Immature natural killer cell (primary cell): ENCODE measurements at places on chromosomes 5 and 9.

- no peak for DNase-seq
These were observed 84.5 kb downstream of the NDFIP1 start for GRCh38 chr5:142193114-142193428.

DNA sequence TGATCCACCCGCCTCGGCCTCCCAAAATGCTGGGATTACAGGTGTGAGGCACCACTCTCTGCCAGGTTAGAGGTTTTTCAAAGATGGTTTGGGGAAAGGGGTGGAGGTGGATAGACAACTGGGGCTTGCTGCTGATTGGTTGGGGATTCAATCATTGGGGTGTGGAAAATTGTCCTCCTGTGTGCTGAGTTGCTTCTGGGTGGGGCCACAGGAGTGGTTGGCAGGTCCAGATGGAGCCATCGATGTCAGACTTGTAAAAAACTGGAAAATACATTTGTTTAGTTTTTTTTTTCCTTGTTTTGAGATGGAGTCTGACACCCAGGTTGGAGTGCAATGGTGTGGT, 61.9 kb upstream of the CLINT1 start:
- DNase-seq, result no peak

DNA sequence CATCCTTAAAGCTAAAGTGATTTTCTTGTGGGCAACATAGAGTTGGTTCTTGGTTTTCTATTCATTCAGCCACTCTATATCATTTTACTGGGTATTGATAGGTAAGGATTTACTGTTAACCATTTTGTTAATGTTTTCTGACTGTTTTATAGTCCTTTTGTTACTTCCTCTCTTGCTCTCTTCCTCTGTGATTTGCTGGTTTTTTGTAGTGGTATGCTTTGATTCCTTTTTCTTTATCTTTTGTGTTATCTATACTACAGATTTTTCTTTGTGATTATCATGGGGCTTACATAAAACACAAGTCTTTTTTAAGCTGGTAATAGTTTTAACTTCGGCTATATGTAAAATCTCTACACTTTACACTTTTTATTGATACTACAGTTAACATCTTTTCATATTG, 43.3 kb downstream of the CREBRF start:
- DNase-seq, result no peak

DNA sequence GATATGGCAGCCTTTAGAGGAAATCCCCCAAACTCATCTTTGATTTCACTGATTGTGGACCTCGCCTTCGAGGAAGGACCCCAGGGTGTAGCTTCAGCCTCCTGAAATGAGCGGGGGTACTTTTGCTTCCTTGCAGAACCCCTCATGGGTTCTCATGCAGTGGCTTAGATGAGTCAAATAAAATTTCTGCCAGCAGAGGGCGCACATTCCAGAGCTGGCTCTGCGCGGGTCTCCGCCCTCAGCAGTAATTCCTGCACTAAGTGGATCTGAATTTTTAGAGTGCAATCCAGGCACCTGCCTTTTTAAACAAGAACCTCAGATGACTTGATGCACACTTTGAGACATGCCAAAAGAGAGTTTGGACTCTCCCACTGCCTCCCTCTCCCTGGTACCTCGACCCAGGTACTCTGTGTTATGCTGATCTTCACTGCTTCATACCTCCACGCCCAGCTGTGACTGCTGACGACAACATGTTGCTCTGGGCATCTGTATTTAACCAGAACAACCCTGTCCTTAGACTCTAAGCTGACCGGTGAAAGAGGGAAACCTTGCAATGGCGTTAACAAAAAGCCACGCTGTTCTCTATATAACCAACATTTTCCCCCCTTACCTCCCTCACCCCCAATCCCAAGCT, 7.3 kb downstream of the EGFLAM start:
- no peak for DNase-seq

DNA sequence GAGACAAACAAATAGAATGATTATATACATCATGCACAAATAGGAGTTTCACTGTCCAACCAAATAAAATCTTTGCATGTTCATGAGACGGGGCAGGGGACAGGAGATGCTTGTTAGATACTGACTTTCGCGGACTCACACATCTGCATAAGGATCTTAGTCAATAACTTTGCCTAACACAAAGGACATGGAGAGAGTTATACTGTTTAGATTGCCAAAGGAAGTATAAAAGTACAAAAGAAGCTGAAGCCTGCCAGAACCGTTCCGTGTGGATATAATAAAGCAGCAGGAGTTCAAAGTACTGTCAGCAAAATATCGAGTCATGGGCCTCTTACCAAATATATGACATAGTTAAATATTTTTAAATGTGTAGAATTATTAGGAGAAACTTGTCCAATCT, 1148.4 kb downstream of the EFNA5 start:
- no peak for DNase-seq

GRCh38 chr5:156396830-156397081, 69.8 kb downstream of the SGCD start:
- DNase-seq, result no peak

DNA sequence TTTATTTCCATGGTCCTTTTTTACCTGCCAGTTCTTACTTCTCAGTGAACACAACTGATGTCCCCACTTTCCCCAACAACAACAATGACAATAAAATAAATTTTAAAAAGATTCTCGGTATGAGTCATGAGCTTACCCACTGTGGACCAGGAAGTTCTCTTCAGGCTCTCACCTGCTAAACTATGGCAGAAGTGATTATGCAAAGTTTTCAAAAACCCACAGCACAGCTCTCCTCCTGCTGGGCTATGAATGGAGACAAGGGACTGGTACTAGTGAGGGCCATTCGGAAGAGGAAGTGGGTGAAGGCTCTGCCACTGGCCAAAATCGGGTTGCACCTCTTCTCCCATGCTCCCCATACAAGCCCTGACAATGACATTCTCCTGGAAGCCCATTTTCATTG, 429.4 kb downstream of the PIK3R1 start:
- DNase-seq, result no peak

- no peak for DNase-seq
These were observed 475.5 kb downstream of the SPATA31A7 start for GRCh38 chr9:61665330-61665751.

GRCh38 chr9:91034976-91035824, 233.6 kb downstream of the SYK start:
- DNase-seq, result no peak

DNA sequence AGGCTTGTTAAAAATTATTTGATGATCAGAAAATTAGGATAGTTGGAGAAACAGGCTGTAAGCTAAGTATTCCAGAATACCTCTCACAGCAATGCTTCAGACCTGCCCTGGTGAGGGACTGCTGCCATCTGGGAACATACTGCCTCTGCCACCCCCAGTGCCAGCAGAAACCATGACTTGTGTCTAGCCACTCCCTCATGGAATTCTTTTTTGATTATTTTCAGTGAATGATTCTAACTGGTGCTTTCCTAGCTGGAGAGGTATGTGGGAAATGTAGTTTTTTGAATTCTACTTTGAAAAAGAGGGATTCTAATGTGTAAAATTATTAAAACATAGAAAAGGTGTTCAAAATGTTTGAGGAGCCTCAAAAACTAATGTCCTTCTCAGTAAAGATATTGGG, 126.3 kb downstream of the HMHB1 start:
- no peak for DNase-seq

GRCh38 chr5:98605426-98605825, 168.0 kb upstream of the RGMB start:
- no peak for DNase-seq

DNA sequence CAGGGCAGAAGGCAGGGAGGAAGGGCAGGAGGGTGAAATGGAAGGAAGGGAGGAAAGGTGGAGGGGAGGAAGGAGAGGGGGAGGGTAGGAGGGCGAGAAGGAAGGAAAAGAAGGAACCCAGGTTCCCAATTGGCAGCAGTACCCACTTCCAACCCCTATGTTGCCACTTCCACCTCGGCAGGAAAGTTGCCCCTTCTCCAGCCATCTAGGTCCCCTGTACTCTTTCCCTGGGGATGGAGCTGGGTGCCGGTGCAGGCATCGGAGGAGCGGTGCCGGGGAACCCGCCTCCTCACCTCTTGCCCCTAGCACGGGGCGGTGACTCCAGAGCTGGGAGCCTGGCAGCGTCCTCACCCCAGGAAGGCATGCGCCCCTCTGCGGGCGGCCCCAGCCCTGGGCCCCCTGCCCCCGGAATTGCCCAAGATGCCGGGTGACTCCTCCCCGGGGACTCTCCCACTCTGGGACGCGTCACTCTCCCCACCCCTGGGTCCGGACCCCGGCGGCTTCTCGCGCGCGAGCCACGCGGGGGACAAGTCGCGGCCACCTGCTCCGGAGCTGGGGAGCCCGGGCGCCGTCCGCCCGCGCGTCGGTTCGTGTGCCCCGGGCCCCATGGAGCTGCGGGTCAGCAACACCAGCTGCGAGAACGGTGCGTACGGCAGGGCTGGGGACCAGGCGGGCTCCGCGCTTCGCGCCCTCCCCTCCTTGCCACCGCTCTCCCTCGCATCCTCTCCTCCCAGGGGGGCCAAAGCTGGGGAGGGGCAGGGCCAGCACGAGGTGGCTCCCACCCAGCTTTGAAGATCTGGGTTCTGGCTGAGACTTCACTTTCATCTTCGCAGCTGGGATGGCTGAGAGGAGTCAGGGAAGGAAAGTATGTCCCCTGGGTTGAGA, at the start of gene NIPAL4:
NIPAL4 (plus strand) TSS at position 499 of the 885 bp plus-strand sequence; CDS start at position 607, 108 bp downstream.
- DNase-seq, result no peak

GRCh38 chr5:167339205-167339604, 952.2 kb upstream of the WWC1 start:
- no peak for DNase-seq

DNA sequence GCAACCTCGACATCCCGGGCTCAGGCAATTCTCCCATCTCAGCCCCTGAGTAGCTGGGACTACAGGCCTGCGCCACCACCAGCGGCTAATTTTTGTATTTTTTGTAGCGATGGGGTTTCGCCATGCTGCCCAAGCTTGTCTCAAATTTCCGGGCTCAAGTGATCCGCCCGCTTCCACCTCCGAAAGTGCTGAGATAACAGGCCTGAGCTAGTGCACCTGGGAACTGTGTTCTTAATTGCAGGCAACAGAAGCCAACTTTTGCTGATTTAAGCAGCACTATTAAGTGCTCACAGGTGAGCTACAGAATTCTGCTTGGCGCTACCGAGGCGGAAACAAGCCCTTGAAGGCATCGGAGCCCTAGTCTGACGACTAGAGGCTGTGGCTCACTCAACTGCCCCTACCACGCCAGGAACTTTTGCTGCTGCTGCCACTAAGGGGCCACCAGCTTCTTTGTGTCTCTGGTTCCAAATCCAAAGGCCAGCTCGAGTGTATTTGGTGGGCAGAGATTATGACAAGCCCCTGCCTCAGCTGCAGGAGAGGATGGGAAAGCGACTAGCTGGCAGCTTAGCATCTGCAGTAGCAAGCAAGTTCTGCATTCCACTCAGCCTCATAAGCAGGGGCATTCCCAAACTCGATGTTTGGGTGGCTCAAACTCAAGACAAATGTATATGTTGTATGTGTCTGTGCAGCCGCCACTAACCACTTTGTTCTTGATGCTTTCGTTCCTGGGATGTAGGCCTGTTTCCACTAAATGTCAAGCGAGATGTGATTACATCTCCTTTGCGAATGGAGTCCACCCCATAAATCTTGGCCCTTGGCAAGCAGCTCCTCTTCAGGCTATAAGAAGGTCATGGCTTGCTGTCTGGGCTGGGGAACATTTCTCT, 10.6 kb upstream of the HMCN2 start:
- DNase-seq, result no peak

- DNase-seq, result no peak
These were observed 646.6 kb downstream of the TLE4 start for GRCh38 chr9:80218328-80218727.

GRCh38 chr5:151598984-151599383, 7.9 kb upstream of the FAT2 start:
- DNase-seq, result no peak

DNA sequence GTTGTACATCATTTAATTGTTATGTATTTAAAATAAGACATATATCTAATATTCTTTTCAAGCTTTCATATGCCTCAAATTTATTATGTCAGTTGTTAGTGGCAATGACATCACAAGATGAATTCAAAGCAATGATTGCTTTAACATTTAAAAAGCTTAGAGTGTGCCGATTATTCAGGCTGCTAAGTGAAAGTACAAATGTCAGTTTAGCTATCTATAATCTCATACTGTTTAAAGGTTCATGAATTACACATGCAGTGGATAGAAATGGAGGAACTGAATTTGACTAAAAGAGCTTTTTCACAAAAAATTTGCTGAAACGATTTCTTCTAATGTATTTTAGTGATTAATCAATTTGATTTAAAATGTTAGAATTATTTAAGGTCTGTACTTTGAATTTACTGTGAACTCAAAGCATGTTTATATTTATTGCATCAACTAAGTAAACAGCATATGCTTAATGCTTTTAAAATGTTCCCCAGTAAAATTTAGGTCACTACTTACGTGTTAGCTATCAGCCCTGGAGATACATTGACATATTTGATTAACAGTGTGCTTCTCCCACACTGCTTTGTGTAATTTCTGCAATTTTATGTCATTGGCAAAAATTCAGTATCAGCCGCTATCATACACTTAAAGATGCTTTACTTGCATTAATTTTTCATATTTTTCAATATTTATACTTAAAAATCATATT, 334.9 kb downstream of the PARP8 start:
- no peak for DNase-seq

DNA sequence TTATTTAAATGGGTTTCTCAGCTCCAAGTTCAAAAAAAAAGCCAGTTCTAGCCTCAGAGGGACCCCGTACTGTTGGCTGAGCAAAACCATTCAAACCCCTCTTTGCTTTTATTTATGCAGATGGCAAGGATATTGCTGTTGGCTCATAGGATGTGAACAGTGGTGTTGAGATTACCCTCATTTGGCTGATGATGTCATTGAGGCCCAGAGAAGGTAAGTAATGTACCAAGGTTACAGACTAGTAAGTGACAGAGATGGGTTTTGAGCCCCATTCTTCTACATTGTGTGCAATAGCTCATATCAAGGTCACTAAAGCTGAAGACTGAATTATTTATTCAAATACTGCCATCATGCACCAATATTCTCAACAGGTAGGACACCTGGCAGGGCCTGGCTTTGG, 122.2 kb upstream of the PCA3 start:
- DNase-seq, result no peak

GRCh38 chr9:108087781-108088180, 598.2 kb upstream of the KLF4 start:
- DNase-seq, result no peak

- DNase-seq, result no peak
These were observed 20.6 kb upstream of the SLC9A3 start for GRCh38 chr5:544675-545355.

GRCh38 chr9:133991964-133992779, at the start of gene VAV2:
Gene VAV2 (minus strand): TSS chr9:133992324. CDS start chr9:133992278, 46 bp downstream.
- DNase-seq, result peak; percentile 43

GRCh38 chr5:149288436-149288835, 16.8 kb downstream of the AFAP1L1 start:
- DNase-seq, result no peak

GRCh38 chr9:134826336-134827285, 54.0 kb upstream of the FCN2 start:
- no peak for DNase-seq
